Cardiac muscle cell (in vitro differentiated cells and primary cell): ENCODE measurements at places on chromosomes 5 and 9. TPM values are rescaled to one million over a fixed set of nuclear protein-coding genes. Genes with fewer than 3 reads are reported as not detected.

Gene TUT7
- total RNA-seq, result 11.2 and 16.4 TPM in 2 replicates

Gene CMYA5
- total RNA-seq, result 36.5 and 87.2 TPM in 2 replicates

Gene DNAH5
- total RNA-seq, result under 0.01 and 0.03 TPM in 2 replicates

Gene ABLIM3
- 1.9 and 2.1 TPM in 2 replicates for total RNA-seq

Gene ANKHD1
- total RNA-seq, result 42.4 and 58.8 TPM in 2 replicates

Gene PKD2L2
- not detected in 2 replicates for total RNA-seq

Gene PCDHGC4
- 1.1 and 7.9 TPM in 2 replicates for total RNA-seq

Gene SEMA5A
- total RNA-seq, result 14.6 and 16.6 TPM in 2 replicates
